ENCODE measurements at places on chromosomes 12 and 14.

DNA sequence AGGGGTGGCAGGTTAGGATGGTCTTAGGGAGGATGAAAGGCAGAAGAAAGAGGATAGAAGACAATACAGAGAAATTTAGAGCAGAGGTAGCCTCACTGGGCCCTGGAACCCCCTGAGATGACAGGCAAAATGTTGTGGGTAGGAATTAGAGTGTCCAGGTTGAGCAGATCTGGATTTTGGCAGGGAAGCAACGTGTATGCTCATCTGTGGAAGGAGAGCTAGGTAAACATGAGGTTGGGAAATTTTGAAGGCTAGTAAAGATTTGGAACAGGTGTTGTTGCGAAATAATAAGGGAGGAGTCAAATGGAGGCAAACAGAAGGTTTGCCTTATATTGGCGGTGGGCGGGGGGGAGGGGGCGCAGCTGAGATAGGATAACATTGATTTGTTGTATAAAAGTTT lies 5.3 kb downstream of the HSD17B6 start:
- no peak for DNase-seq

DNA sequence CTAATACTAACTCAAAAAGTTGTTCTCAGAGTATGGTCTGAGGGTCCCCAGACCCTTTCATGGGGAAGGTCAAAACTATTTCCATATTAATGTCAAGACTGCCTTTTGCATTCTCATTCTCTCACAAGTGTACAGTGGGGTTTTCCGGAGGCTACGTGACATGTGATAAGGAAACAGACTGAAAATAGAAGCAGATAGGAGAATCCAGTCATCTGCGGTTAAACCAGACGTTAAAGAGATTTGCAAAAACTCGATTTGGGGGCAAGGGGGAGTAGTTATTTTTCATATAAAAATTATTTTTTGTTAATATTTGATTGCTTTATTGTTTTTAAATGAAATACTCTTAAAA lies 1.0 kb upstream of the NAP1L1 start:
- no peak for DNase-seq

DNA sequence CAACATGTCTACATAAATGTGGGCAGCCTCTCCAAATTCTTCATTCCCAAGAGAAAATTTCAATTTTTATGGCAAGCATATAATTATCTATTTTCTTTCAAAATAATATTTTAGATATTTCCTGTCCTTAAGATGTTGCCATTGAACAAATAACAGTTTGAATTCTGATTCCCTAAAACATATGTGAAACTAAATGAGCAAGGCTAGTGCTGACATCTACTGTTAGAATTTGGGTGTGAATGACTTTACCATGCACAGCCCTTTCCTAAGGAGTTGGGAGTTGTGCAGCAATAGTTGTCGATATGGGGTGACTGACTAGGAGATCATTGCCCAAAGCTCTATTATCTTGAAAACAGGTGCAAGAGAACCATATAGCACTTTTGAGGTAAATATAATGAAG lies 108.2 kb upstream of the SLC38A4 start:
- DNase-seq, result peak; percentile 58

- no peak for DNase-seq
These were observed 380.0 kb downstream of the DIO2 start for GRCh38 chr14:79831195-79831892.

GRCh38 chr12:25051656-25052195 lies 102.8 kb upstream of the BCAT1 start:
- DNase-seq, result no peak

Measured in SW480 (cell line).